Brain microvascular endothelial cell (primary cell): ENCODE measurements at places on chromosomes 6 and 20.

- DNase-seq: no peak
Measured at GRCh38 chr6:160949531-160949930, 42.0 kb upstream of the MAP3K4 start.

DNA sequence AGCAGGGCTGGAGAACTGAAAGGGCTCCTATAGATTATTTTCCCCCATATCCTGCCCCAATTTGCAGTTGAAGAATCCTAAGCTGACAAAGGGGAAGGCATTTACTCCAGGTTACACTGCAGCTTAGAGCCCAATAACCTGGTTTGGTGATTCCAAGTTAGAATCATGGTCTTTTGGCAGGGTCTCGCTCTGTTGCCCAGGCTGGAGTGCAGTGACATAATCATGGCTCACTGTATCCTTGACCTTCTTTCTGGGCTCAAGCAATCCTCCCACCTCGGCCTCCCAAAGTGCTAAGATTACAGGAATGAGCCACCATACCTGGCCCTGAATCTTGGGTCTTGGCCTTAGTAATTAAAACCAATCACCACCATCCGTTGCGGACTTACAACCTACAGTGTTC is 1.0 kb upstream of the MMP9 start:
- no peak for DNase-seq

GRCh38 chr6:161919691-161920090 is 645.8 kb upstream of the AGPAT4 start:
- no peak for DNase-seq

- DNase-seq: no peak
Measured at GRCh38 chr6:7188492-7188891, 80.7 kb downstream of the RREB1 start.

GRCh38 chr20:52649727-52650126 is 322.4 kb upstream of the TSHZ2 start:
- no peak for DNase-seq

- no peak for DNase-seq
Measured at GRCh38 chr6:110810896-110811586, 4.2 kb downstream of the CDK19 start.

GRCh38 chr20:5044075-5044620 is 42.8 kb upstream of the SLC23A2 start:
- no peak for DNase-seq

DNA sequence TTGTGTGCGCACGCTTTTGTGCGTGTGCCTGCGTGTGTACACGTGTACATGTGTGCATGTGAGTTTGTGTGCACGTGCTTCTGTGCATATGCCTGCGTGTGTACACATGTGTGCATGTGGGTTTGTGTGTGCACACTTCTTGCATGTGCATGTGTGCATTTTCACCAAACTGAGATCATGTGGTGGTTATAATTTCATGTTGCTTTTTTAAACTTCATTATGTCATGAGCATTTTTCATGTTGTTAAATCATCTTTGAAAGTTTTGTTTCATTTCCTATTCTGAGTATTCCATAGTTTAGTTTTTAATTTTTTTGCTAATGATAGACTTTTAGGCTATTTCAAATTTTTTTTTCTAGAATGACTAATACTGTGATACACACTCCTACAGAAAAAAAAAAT is 6.4 kb upstream of the CST3 start:
- DNase-seq: no peak

DNA sequence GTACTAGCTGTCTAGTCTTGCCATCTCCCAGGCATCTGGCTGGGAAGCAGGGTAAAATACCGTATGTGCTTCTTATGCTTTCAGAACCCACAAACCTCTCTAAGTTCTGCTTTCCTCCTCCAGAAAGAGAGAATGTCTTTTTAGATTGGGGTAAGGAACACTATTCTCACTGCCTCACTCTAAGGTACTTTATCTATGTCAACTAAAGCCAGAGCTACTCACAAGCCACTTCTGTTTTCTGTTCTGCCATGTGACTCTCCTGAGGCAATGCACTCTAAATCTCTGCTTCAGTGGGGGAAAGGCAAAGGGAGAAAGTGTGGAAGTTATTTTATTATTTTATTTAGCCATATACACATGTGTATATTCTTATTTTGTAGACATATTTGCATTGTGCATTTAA is 15.6 kb downstream of the MEP1A start:
- DNase-seq: no peak

- no peak for DNase-seq
Measured at GRCh38 chr6:36721369-36722140, 23.9 kb downstream of the RAB44 start.

DNA sequence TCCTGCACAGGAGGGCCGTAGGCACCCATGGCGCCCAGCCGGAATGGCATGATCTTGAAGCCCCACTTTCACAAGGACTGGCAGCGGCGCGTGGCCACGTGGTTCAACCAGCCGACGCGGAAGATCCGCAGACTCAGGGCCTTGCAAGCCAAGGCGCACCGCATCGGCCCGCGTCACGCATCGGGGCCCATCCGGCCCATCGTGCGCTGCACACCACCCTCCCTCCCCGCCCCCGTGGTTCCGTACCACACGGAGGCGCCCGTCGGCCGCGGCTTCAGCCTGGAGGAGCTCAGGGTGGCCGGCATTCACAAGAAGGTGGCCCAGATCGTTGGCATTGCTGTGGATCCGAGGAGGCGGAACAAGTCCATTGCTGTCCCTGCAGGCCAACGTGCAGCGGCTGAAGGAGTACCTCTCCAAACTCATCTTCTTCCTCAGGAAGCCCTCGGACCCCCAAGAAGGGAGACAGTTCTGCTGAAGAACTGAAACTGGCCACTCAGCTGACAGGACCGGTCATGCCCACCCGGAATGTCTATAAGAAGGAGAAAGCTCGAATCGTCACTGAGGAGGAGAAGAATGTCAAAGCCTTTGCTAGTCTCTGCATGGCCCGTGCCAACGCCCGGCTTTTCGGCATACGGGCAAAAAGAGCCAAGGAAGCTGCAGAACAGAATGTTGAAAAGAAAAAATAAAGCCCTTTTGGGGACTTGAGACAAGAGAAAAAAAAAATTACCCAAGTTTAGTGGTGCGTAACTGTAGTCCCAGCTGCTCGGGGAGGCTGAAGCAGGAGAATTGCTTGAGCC is 9.9 kb upstream of the NCOA5 start:
- no peak for DNase-seq

GRCh38 chr6:15421945-15422733 is 176.3 kb downstream of the JARID2 start:
- no peak for DNase-seq

DNA sequence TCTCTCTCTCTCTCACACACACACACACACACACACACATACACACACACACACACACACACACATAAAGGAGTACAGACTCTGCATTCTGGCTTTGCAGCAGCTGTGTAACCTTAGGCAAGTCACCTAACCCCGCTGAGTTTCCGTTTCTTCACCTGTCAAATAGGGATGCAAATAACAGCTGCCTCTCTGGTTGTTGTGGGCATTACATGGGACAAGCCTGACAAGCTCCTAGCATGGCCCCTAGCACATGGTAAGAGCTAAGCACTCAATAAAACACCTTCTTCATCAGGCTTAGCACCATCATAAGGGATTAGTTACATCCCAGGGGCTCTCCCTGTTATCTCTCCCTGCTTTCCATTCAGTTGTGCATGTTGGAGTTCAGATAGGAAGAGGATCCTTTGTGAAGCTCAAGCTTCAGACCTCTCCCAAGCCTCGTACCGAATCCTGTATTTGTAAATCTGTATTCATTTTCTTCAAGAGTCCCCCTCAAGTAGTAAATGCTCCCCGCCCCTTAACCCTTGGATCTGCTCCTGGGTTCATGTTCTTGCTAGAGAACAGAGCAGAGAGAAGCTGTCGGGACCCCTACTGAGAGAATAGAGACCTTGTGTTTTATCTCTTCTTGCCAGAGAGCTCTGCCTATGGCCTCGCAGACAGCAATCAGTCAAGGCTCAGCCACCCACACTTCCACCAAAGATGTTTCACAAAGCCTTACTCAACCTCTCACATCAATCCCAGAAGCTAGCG is 2.2 kb downstream of the SLC13A3 start:
- no peak for DNase-seq

DNA sequence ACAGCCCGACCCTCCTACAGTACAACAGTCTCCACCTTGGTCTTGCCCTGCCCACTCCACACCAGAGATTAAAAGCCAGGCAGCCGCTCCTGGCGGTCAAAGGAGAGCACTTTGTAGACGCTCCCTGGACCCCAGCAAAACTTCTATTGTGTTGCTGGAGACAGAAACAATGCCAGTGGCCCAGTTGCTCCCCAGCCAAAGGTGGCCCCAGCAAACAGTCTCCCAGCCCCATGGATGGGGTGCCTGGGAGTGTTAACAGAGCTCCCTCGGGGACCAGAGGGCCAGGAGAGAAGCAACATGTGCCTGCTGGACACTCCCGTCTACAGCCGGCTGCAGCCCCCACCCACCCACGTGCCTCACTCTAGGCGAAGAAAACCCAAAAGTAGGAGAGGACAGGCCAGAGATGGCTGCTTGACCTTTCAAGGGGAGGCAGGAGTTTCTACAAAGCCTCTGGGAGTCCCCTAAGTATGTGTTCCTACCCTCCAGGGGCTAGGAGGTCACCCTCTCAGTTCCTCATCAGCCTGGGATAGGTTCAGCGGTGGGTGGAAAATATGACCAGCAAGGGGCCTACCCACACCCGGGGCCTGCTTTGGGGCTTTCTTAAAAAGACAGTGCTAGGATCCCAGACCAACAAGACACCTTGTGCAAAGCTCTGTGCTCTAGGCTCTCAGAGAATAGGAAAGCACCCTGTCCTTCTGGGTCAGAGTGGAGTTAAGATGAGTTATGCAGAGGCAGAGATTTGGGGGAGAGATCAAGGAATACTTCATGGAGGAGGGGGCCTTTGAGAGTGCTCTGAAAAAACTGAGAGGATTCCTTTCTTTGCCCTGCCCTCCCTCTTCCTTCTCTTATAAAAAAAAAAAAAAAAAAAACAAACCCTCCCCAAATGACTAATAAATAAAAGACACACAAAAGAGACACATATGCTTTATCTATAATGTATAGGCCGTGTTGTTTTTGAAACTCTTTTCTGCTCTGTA is 19.0 kb upstream of the PREX1 start:
- DNase-seq: no peak

GRCh38 chr6:50213146-50213545 is 163.4 kb upstream of the DEFB112 start:
- DNase-seq: no peak

DNA sequence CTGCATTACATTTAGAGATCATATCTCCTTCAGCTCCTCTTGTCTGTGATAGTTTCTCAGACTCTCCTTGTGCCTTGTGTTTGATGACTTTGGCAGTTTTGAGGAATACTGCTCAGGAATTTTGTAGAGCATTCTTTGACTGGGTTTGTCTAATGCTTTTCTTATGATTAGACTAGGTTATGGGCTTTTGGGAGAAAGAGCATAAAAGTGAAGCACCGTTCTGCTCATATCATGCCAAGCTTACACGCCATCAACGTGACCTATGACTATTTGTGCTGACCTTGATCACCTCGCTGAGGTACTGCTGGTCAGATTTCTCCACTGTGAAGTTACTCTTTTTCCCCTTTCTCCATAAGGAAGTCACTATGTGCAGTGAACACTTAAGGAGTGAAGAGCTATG is 256.0 kb downstream of the LY86 start:
- DNase-seq: no peak

DNA sequence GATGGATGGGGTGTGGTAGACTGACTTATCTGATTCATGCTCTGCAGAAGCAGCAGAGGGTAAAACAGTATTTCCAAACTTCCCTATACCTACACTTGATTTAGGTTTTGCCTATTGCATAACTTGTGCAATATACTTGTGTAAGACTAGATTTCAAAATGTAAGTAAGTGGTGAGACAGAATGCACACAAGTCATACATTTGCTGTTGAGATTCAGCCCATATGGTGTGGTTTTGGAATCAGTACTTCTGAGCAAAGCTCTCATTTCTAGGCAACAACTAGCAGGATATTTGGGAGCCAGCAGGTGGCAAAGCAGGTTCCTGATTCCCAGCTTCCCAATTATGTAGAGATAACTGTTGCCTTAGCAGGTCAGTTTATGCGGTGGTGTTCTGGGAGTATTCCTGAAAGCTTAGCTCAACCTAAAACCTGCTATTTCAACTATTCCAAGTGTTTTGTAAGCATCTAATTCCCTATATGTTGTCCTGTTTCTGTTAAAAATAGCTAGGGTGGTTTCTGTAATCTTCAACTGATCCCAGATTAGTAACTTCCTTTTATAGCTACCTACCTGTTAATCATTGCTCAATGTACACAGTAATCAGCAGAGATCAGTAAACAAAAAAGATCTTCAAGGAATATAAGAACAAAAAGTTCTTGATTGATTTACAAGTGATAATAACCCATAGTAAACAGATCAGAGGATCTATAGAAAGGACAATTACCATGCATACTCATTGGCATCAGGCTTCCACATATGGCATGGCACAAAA is 8.5 kb upstream of the FABP7 start:
- no peak for DNase-seq

- no peak for DNase-seq
Measured at GRCh38 chr6:41726876-41727275, 8.5 kb downstream of the TFEB start.

DNA sequence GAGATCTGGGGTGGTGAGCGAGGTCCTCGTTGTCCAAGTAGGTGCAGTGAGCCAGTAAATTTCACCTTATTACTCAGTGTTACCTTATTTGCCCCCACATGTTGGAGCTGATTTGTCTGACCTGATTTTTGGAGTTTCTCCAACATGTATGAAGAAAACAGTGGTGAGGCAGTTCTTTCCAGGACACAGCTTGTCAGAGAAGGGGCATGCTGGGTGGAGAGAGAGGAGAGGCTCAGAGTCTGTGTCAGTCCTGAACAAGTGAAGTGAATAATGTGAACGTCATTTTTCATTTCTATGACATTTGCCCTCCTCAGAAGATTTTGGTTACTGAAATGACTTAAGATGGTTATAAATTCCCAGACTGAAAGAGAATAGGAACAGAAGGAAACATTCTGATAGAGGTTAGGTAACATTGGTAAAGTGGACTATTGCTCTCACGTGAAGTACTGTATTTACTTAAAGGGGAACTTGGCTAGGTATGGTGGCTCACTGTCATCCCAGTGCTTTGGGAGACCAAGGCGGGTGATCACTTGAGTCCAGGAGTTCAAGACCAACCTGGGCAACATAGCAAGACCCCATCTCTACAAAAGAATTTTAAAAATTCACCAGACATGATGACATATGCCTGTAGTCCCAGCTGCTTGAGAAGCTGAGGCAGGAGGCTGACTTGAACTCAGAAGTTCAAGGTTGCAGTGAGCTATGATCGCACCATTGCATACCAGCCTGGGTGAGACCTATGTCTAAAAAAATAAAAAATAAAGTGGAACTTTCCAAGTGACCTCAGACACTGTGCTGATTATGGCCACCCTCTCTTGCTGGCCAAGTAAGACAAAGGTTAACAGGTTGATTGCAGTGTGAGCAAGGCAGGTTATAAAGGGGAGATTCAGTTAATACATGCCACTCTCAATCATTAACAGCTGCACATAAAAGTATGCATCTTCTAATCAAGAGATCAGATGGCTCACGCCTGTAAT is 184.3 kb downstream of the EDN1 start:
- no peak for DNase-seq

DNA sequence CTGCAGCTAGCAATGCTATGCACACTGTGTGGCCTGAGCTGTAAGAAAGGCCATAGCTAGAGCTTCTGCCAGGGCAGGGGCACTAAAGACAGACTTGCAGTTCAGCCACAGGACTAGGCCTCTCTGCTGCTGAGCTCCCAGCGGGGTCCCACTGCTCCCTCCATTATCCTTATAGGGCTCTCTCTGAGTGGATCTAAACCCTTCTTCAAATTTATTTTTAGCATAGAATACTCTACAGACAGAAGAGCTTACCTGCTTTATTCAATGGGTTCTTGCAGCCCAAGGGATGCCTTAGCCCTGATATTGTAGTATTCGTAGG is 100.9 kb upstream of the MLN start:
- DNase-seq: no peak
